ENCODE measurements at places on chromosomes 5 and 9.

GRCh38 chr9:133842174-133842573, 104.0 kb upstream of the SARDH start:
- no peak for DNase-seq

GRCh38 chr5:80975065-80975464, 14.9 kb downstream of the RASGRF2 start:
- DNase-seq: no peak

- DNase-seq: no peak
Observed at GRCh38 chr5:59856358-59856757, 37.2 kb downstream of the PDE4D start.

DNA sequence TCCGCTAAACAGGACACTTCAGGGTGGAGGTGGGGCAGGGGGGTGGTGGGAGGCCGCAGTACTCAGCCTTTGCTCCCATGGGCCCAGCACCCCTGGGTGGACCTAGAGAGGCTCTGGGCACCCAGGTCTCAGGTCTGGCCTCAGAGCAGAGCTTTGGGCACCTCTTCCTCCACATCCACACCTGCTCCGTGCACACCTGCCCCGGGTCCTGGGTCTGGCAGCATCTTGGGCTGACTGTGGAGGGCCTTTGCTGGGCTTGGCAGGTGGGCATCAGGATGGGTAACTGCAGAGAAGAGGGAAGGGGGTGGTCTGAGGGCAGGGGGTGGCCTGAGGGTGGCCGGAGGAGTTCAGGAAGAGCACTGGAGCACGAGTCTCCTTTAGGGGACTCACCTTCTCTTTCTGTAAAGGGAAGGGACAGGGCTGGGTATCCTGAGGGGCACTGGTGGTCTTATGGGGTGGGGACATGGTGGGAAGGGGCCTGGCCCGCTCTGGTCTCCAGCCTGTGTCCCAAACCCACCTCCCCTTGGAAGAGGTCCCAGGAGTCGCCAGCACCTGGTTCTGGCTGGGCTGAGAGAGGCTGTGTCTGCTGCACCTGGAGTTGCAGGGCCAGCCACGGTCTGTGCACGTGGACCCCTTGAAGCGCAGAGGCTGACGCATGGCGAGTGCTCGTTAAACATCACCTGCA, 106.7 kb upstream of the IER5L start:
- no peak for DNase-seq

DNA sequence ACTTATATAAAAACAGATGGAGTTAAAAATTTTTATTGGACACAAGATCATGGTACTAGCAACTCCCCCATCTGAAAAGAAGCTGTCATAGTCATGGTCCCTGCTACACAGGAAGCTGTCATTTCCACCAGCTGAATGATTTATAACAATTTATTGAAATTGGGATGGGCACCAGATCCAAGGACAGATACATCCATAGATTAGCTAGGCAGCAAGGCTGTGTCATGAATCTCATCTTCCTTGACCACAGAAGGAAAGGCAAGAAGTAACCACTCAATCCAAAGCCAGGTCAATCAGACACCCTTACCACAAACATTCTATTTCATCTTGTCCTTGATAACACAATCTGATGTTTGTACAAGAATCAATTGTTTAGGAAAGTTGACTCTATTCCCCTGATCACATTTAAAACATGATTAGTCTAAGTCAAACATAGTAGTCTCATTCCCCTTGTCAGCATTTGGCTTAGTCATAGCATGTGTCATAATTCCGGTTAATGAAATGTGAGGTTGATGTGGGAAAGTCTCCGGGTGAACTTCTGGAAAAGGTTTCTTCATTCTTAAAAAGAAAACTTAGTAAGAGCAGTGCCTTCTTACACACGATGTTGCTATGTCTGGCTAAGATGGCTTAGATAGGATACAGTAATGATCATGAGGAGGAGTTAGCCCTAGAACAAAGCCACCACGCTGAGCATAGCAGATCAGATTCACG, 462.6 kb upstream of the PAPPA start:
- DNase-seq: no peak

DNA sequence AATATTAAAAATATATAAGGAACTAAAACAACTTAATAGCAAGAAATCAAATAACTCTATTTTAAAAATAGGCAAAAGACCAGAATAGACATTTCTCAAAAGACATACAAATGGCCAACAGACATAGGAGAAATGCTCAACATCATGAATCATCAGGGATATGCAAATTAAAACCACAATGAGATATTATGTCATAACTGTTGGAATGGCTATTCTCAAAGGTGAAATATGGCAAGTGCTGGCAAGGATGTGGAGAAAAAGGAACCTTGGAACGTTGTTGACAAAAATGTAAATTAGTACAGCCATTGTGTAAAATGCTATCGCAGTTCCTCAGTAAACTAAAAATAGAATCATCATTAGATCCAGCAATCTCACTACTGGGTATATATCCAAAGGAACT, 468.5 kb downstream of the NFIB start:
- DNase-seq: no peak

DNA sequence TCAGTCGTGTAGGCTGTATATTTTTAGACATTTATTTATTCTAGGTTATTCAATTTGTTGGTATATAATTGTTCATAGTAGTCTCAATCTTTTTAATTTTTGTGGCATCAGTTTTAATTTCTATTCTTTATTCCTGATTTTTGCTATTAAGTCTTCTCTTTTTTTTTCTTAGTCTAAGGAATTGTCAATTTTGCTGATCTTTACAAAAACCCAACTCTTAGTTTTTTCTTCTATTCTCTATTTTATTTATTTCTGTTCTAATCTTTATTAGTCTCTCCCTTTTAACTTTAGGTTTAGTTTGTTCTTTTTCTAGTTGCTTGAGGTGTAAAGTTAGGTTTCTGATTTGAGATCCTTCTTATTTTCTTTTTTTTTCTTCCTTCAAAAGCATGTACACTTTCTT, 152.5 kb downstream of the FANCC start:
- DNase-seq: no peak

DNA sequence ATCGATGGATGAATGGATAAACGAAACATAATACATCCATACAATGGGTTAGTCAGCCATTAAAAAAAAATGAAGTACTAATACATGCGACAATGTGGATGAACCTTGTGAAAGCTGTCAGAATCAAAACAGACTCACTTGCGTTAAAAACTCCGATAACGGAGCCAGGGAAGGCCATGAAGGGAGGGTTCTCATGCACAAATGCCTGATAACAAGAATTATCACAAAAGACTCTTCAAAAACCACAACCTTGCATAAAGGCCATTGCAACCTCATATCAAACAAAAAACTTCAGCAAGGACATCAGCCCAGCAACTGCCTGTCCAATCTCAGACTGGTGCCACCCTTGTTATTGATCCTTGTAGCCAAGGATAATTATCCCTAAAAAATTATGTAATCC, 13.7 kb downstream of the ERMP1 start:
- DNase-seq: no peak

GRCh38 chr9:105281926-105282325, 37.5 kb downstream of the SLC44A1 start:
- no peak for DNase-seq

GRCh38 chr9:108543251-108543778, 312.5 kb downstream of the ACTL7B start:
- no peak for DNase-seq

- no peak for DNase-seq
Observed at GRCh38 chr5:86523718-86524117, 94.0 kb upstream of the COX7C start.

All from SHP77 treated with DMSO at 0.1 percent for 48 hours (cell line).